Stimulated activated CD4-positive, alpha-beta T cell treated with anti-CD3 and anti-CD28 coated beads, Interleukin-15, amount 100 ng/mL, for 1 hour (primary cell): ENCODE measurements at places on chromosomes 12 and 14.
A peak's percentile ranks its signal among the peaks of the same experiment; 100 is the strongest.

- DNase-seq, result no peak
Observed at GRCh38 chr14:105472486-105472991, 2.1 kb upstream of the CRIP2 start.

GRCh38 chr12:130832561-130833209 lies 6.4 kb downstream of the STX2 start:
- no peak for DNase-seq

DNA sequence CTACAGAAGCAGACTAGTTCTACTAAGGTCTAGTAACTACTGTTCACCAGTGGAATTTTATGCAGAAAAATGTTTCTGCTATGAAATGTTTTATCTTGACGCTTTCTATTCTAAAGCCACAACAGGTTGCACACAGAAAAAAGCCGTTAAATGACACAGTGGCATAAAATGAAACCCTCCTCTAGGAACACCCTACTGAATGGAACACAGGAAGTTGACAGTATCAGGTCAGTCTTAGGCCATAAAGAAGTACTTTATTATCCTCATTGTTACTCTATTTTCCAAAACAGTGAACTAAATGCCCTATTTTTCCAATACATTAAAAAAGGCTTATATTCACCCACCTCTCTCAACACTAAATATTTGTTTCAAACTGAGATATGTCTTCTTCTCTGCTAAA lies 21.9 kb downstream of the EPS8 start:
- DNase-seq, result no peak

GRCh38 chr12:91043408-91043807 lies 14.4 kb downstream of the KERA start:
- no peak for DNase-seq

DNA sequence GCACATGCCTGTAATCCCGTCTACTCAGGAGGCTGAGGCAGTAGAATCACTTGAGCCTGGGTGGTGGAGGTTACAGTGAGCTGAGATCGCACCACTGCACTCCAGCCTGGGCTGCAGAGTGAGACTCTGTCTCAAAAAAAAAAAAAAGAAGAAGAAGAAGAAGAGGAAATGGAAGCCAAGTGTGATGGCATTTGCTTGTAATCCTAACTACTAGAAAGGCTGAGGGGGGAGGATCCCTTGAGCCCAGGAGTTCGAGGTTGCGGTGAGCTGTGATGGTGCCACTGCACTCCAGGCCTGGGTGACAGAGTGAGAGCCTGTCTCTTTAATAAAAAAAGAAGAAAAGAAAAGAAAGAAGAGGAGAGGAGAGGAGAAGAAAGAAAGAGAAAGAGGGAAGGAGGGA lies 52.1 kb downstream of the LGMN start:
- no peak for DNase-seq

DNA sequence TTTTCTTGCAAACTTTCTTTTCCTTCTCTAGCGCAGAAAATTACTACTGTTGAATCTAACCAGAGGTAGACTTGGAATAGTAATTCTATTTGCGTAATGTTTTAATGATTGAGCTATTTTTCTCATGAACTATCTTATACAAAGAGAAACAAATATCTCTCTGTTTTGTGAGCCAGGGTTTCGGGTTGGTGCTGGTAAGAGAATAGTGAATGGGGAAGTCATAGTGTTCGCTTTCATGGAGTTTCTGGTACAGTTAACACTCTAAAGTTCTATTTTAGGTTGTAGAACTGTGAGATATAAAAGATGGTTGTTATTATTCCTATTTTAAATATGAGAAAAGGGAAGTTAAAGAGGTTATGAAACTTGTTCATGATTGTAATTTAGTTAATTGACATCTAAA lies 6.6 kb downstream of the CLEC1B start:
- no peak for DNase-seq

- DNase-seq, result no peak
Observed at GRCh38 chr12:110071504-110071903, 23.2 kb upstream of the C12orf76 start.

- no peak for DNase-seq
Observed at GRCh38 chr14:65849558-65849957, 437.0 kb downstream of the FUT8 start.

DNA sequence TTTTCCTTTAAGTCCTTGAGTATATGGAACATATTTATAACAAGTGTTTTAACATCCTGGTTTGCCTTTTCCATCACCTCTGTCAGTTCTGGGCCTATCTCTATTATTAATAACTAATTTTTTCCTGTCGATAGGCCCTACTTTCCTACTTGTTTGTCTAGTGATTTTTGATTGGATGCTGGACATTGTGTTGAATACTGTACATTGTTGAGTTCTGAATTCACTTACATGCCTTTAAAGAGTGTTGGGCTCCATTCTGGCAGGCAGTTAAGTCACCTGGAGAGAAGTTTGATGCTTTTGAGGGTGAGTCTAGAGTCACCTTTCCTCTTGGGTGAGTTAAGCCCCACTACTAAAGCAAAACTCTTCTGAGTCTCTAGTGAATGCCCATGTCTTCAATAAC lies 77.5 kb upstream of the C14orf180 start:
- no peak for DNase-seq

DNA sequence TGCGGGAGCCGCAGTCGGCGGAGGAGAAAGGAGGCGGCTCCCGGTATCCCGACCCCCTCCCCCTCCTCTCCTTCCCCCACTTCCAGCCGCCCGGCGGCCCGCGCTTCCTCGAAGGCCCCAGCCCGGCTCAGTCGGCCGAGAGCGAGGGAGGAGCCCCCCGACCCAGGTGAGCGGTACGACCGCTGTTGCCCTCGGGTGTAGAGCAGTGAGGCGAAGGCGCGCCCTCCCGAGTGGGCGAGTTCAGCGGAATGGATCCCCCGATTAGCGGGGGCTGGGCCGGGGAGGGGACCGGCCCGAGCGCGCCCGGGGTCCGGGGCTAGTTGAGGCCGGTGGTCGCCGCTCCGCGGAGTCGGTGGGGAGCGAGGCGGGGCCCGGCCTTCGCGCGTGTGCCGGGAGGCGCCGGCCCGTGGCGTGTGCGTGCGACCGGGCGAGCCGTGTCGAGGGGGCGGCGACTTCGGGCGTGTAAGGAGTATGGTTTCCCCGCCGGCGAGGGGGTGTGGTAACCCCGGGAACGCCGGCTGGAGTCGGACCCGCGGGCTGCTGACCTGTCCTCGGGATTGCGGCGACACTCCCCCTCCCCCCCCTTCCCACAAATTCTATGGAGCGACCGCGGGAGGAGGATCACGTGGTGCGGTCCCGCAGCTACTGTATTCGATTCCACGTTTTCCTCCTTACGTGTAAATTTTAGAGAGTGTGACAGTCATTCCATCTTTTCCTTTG lies 501 bp downstream of the RIMKLB start:
- peak; percentile 46 for DNase-seq

DNA sequence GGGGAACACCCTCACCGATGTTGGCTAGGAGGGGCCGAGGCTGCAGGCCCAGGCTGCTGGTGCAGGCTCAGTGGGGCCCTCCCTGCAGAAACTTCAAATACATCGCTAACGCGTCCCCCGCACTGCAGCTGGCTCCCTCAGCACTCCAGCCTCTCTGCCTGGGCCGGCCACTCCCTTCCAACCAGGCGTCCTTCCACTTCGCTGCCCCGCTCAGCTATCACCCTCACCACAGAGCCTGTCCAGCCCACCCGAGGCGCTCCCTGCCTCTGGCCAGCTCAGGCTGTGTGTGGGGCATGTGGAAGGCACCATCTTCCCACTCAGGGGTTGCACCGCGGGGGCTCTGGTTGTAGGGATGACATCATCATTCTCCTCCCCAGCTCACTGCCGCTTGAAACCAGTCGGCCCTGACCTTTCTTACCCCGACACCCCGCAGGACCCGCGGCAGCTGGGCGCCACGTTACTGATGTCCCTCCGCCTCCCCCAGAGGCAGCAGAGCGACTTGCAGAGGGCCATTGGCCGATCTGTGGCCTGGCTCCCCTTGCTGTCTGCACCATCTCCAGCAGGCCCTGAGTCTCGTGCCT lies 199.9 kb upstream of the RTL1 start:
- DNase-seq, result no peak

DNA sequence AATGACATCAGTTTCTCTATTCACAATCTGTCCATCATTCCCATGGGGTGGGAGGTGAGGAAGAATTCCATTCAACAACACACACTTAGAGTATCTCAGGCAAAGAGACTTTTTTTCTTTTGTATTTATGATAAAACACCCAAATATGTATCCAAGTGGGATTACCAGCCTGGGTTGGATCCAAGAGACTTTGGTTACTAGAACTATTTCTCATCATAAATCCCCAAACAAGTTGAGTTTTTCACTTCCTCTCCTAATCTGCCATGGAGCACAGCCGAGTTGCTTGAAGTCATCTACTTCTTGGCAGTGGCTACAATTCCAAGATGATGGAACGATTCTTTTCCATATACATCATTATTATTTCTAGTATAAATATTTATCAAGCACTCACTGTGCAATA lies 209.2 kb upstream of the HMGA2 start:
- DNase-seq, result no peak

GRCh38 chr12:67241482-67241881 lies 27.7 kb upstream of the CAND1 start:
- DNase-seq, result no peak

DNA sequence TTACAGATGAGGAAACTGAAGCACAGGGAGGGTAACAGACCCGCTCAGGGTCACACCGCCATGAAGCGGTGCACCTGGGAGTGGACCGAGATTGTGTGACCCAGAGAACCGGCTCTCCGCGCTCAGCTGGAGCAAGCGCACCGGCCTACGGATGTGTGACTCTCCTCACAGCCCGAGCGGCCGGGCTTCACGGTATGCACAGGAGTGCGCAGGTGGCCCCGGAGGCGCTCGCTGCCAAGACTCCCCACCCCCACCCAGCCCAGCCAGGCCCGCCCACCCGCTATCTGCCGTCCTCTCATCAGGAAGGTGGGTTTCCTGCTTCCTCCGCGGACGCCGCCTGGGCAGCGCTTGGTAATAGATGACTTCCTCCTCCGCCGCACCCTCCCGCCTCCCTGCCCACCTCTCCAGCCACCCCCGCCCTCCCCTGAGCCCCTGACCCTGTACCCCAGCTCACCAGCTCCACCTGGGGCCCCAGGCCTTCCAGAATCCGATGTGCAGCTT lies 110.7 kb downstream of the NCOR2 start:
- no peak for DNase-seq

- no peak for DNase-seq
Observed at GRCh38 chr14:25003537-25003936, 46.4 kb downstream of the STXBP6 start.

DNA sequence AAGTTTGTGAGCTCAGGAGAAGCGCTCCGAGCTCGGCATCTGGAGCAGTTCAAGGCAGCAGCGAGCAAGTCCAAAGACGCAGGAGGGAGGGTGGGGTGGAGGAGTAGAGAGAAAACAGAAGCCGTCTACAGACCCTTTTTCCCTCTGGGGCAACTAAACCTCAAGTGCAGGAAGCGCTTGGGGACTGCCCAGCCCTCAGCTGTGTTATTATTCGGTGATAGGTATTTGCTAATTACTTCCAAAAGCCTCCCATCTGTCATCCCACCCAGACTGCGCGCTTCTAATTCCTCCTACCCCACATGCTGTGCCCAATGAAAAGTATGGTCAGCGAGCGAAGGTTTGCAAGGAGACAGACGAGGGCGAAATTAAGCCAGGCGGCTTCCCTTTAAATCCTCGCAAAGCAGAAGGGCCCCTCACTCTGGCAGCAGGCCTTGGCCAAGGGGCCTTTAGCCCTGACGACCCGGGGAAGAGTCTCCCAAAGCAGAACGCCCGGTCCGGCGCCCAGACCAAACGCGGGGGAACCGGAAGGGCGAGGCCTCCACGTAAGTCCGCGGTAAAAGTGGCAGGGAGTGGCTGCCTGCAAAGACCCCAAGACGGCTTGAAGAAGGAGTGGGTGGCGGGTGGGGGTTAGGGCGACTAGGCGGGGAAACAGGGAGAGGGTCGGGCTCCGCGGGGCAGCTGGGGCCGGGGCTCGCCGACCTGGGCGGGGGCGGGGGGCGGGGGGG lies 507 bp upstream of the CD9 start:
- no peak for DNase-seq

- no peak for DNase-seq
Observed at GRCh38 chr14:55814873-55815272, 234.9 kb downstream of the KTN1 start.

- DNase-seq, result no peak
Observed at GRCh38 chr12:130715998-130716968, at the start of gene RIMBP2. Gene RIMBP2 (minus strand): TSS chr12:130716299. CDS start chr12:130479013, 237,286 bp downstream.

- no peak for DNase-seq
Observed at GRCh38 chr14:58281969-58282368, 16.4 kb upstream of the ARID4A start.

DNA sequence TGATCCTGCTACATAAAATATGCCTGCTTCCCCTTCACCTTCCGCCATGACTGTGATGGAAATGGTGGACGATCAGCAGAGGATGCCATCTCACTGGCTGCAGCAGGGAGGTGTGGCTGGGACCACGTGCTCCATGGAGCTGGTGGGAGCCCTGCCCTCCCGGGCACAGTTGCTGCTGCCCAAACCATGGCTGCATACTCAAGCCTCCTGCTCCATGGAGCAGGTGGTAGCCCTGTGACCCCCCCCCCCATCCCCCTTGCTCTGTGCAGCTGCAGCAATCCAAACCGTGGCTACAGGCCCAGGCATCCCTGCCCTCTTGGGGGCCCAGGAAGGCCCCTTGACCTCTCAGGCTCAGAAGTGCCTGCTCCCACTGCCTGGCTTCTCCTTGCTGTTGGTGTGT lies 597.5 kb upstream of the LMO3 start:
- DNase-seq, result no peak

DNA sequence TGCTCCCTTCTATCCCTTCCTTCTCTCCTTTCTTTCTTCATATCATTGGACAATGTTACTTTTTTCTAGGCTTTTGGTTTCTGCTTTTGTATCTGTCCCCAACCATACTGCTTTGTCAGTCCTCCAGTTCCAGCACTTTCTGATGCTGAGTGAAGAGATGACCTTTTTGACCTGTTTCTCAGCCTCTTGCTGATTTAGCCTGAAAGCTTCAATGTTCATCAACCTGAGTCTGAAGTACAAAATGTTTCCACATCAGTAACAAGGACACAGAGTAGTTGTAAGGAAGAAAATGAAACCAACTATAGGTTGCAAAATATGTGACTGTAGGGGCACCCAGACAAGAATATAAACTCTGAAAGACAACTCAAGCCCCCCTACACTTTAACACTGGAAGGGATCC lies 25.2 kb upstream of the AKAP6 start:
- DNase-seq, result no peak

GRCh38 chr14:64394977-64395633 lies 7.0 kb downstream of the MTHFD1 start:
- no peak for DNase-seq

- no peak for DNase-seq
Observed at GRCh38 chr12:99087278-99087677, 442.2 kb downstream of the APAF1 start.

DNA sequence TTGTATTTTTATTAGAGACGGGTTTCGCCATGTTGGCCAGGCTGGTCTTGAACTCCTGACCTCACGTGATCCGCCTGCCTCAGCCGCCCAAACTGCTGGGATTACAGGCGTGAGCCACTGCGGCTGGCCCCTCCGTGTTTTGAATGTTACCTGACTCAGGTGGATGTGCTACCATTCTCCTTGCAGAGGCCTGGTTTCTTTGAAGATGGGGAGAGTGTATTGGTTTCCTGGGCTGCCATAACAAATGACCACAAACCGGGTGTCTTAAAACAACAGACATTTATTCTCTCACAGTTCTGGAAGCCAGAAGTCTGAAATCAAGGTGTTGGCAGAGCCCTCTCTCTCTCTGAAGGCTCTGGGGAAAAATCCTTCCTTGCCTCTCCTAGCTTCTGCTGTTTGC lies 98.0 kb downstream of the IRF2BPL start:
- no peak for DNase-seq
